Pancreas (tissue), 10 donors: ENCODE measurements at places on chromosomes 16 and 17. TPM values are rescaled to one million over a fixed set of nuclear protein-coding genes. Genes with fewer than 3 reads are reported as not detected.
A peak's percentile ranks its signal among the peaks of the same experiment; 100 is the strongest.

DNA sequence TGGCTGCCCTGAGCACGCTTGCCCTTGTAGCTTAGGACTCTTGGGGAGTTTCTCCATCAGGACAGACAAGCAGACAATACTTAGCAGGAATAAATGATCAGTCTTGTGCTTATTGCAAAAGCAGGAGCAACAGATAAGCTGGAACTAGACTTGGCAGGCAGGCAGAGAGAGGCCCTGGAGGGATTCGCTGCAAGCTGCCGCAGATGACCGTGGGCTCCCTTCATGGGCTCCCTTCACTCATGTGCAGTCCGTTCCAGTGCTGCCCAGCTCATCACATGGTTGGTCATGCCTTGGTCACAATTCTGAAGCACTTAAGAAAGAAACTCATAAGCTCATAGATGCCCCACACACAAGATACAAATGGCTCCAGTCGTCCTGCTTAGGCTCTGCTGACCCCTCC lies 2.4 kb upstream of the SLC5A10 start:
- DNase-seq, result no peak

GRCh38 chr16:53787423-53787822 lies 83.5 kb downstream of the FTO start:
- DNase-seq, result no peak

DNA sequence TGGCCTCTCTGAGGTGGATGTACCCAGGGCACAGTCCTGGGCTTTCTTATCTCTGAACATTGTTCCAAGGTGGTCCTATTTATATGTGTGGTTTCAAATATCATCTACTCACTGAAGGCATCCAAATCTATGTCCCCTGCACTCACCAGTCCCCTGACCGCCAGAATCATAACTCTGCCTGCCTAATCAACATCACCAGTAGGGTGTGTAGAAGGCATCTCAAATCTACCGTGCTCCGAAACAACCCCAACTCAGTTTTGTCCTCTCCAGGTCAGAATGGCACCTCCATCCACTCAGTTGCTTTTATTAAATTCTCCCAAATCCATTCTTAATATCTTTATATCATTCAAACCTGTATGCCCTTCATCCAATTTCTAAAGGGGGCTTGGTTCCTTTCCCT lies 536.3 kb downstream of the GRIN2A start:
- DNase-seq, result no peak

GRCh38 chr17:28173801-28174200 lies 131.3 kb downstream of the NLK start:
- DNase-seq, result no peak

DNA sequence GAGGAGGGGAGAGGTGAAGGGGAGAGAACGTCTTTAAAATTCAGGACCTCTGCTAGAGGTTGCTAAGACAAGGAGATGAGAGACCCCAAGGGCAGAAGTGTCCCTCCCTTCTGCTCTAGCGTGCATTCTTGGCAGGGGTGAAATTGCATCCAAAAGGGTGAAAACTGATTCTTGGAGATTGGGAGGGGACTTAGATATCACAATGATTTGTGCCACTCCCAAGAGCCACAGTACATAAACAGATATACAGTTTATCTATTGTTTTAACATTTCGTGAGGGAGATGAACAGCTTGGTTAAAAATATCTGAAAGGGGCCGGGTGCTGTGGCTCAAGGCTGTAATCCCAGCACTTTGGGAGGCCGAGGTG lies 12.8 kb downstream of the CAVIN1 start:
- no peak for DNase-seq

GRCh38 chr16:66843191-66843590 lies 1.0 kb upstream of the CA7 start:
- no peak for DNase-seq

- DNase-seq, result peak; percentile 87
Observed at GRCh38 chr17:81365601-81366585, 29.4 kb upstream of the BAHCC1 start.

DNA sequence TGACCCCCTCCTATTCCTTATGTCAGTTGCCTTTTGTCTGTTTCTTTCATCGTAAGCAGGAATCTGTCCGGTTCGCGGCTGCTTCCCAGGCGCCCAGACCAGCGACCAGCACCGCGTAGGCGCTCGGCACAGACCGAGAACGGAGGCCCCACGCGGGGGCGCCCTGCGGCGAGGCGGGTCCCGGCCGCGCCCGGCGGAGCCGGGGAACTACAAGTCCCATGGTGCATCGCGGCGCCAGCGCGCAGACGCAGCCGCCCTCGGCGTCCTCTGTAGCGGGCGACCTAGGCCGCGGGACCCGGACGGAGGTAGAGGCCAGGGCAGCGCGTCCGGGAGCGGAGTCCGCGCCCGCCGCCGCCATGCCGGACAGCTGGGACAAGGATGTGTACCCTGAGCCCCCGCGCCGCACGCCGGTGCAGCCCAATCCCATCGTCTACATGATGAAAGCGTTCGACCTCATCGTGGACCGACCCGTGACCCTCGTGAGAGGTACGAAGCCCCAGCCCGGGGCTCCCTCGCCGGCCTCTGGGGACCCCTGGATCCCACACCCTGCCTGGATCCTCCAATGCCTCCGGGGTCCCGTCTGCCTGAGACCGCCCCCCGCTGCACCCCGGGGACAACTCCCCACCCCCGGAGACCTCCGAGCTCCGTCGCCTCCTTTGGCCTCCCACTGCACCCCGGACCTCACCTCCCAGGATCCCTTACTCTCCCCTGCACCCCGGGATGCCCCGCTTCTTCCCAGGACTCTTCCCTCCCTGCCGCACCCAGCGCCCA lies at the start of gene NDUFB10:
Gene NDUFB10, plus strand, starts transcription at position 270 of the 771 bp plus-strand sequence. Its CDS starts 87 bp downstream, at position 357.
- DNase-seq, result peak; percentile 98

- DNase-seq, result no peak
Observed at GRCh38 chr17:14268264-14268663, 31.6 kb upstream of the CDRT15 start.

The KCTD13 gene
- 9.1 TPM for total RNA-seq

The P2RX5 gene
- 0.20 TPM for total RNA-seq

The XPO6 gene
- total RNA-seq, result 32.6 TPM

The TPSD1 gene
- not detected for total RNA-seq

The KCNG4 gene
- not detected for total RNA-seq
